ENCODE measurements at places on chromosomes 13 and 19.

GRCh38 chr19:50292216-50292827 is 36.9 kb downstream of the KCNC3 start:
- no peak for DNase-seq

DNA sequence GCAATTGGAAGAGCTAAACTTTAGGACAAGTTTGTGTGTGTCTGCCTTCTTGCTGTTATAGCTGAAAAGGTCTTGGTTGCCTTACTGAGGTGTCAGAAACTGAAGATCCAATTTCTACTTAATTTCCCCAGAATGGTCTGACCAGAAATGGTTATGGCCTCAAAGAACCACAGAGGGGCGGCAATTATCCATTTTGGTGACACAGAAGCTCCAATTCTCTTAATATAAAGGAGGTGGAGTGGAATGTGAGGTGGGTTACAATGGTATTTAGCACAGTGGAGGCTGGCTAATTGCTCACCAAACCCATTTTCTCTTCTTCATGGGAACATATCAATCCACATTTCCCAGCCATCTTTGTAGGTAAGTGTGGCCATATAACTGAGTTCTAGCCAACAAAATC is 1157.2 kb downstream of the OLFM4 start:
- no peak for DNase-seq

- no peak for DNase-seq
Observed at GRCh38 chr13:21216332-21216731, 39.9 kb downstream of the MRPL57 start.

DNA sequence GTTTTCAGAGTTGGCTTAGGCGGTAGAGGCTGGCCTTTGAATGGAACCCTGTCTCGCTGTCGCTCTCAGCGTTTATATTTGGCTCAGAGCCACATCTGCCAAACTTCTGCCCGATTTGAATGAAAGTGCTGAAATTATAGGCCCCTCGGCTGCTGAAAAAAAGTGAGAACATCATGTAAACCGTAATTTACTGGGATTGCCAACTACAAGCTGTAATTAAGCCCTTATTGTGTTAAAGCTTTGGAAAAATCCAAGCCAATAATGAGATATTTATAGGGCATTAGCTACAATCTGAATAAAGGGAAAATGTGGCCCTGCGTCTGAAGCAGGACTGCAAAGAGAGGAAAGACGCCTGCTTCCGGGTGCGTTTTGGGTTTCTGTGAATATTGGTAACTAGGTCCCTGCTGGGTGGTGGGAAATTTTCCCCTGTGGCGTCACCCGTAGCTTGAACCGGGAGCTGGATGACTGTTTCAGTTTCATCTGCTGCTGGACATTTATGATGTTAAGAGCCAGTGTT is 9.9 kb downstream of the DNM2 start:
- no peak for DNase-seq

- DNase-seq = no peak
Observed at GRCh38 chr13:67943116-67943515, 713.0 kb upstream of the PCDH9 start.

DNA sequence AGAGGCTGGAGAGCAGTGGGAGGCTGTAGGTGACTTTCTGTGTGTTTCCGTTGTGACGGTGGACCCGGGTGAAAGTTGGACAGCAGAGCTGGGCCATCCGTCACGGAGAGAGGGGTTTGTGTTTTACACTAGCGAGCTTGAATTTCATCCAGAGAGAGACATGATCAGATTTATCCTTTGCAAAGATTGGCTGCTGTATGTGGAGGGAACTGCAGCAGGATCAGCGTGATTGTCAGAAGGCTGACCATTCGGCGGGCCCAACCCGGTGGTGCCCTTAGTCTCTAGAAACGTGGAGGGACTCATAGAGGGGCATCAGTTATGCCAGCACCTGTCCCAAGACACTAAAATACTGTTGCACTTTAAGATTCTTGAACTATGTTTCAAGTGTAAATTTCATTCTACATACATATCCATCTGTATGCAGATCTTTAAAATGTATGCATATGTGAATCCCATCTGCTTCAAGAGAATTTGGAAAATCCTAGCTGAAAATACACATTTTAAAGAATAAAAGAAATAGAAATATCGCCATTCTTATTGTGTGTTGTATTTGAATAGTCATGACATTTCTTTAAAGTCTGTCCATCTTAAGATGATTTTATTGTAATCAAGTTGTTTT is 7.0 kb downstream of the FAM124A start:
- DNase-seq = no peak

GRCh38 chr13:51659276-51660127 is 75.2 kb downstream of the WDFY2 start:
- DNase-seq = no peak

DNA sequence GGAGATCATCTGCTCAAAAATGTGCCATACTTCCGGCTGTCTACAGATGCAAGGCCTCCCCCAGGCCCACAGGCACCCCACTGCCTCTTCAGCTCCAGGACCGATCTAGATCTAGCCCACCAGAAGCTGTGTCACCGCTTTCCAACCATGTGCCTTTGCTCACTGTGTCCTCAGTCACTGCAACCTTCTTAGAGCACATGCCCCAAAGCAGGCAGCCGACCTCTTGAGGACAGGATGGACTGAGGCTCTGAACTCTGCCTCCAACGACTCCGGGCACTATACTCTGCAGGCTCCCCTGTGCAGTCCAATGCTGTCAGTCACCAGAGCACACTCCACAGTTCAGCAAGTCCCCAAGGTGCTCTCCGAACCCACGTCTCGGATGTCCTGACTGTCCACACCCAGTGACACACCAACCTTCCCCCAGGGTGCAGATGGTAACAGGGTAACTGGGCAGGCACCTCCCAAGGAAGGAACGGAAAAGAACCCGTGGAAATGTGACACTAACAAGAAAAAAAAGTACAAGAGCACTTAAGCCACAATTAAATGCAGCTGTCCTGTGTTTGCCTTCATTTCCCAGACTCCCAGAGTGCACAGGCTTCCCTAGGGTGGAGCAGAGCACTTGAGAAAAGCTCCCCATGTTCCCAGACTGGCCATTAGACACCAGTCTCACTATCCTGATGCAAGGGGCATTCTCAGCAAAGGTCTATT is 4.8 kb downstream of the STK24 start:
- no peak for DNase-seq

DNA sequence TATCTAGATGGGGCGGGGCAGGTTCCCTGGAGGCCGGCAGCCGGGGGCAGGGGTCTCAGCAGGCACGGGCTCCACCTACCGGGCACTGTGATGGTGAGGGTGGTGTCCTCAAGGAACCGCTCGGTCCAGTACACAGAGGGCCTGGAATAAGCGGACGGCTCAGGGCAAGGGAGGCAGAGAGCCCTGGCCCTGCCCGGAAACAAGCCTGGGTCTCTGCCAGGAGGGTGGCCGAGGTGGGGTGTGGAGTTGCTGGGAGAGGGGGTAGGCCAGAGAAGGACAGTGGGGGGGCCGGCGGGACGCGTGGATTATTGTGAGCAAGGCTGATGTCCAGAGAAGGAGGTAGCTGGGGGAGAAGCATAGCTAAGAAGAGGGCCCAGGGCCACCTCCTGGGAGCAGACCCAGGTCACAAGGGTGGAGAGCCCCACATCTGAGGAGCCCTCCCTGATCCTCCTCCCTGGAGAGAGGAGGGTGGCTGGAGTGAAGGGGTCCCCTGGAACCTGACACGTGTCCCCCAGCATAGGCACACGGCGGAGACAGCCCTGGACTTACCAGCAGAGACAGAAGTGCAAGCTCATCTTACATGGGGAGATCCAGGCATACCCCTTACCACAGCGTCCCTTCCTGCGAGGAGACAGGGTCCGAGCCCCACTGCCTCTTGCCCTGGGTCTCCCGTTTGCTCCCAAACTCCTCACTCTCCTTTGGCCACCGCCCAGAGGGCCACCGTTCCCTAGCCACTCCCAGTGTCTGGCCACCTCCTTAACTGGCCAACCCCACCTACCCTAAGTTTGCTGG is 29.0 kb upstream of the MIER2 start:
- DNase-seq = no peak

- DNase-seq = no peak
Observed at GRCh38 chr19:54029301-54029700, 34.4 kb downstream of the VSTM1 start.

DNA sequence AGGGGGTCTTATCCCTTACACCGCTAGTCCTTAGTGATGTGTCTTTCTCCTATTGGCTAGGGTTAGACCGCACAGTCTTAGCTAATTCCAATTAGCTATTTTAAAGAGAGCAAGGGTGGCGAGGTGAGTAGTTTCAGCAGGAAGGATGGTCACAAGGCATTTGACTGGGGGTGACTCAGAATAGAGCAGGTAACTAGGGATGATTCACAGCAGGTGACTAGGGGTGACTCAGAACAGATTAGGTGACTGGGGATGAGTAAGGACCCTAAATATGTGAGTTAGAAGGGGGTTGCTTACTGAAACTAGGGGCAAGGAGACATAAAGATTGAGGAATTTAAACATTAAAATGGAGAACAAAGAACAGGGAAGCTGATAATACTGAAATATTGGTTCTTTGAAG is 64.3 kb downstream of the ZNF66 start:
- no peak for DNase-seq

DNA sequence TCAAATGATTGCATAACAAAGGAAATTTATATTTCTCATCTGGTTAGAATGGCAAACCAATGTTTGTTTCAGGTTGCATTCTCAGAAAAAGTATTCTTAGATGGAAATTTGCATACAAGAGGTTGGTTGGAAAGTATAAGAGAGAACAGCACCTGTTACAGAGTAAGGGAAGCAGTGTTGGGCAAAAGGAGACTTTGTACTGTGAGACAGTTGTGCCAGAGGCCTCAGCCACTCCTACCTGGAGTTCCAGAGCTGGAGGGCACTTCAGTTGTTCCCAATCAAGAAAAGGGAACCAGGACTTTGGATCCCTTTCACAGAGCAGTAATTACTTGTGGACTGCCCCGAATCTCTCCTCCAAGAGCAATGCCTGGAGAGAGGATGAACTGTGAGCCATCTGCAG is 81.8 kb downstream of the SPRY2 start:
- no peak for DNase-seq

GRCh38 chr13:44044547-44045179 is 165.0 kb downstream of the LACC1 start:
- DNase-seq = no peak

GRCh38 chr19:55253842-55254624 is 4.8 kb downstream of the PPP6R1 start:
- no peak for DNase-seq

DNA sequence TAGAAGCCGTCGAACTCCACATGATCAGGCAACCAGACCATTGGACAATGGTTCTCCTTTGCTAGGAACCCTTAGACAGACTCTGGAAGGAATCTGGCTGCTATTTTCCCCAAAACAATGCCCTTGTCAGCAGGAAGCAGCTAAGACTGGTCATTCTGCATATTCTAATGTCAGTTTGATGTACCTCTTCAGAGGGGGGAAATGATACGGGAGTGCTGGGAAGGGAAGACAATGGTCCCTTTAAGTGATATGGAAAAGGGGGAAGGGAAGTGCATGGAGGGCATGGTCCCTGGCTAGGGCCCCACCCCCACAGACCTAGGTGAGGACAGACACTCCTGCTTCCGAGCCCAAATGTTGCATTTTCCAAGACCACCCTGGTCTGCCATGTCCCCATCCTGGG is 389.0 kb upstream of the SLITRK6 start:
- DNase-seq = no peak

- DNase-seq = no peak
Observed at GRCh38 chr19:35115177-35115951, at the start of gene FXYD3. TSS of gene FXYD3 (plus strand) at chr19:35115823. CDS start at chr19:35119377, 3,554 bp downstream.

- DNase-seq = no peak
Observed at GRCh38 chr19:15862444-15862843, 35.4 kb downstream of the CYP4F2 start.

- DNase-seq = no peak
Observed at GRCh38 chr13:47000165-47000564, 103.3 kb upstream of the HTR2A start.

DNA sequence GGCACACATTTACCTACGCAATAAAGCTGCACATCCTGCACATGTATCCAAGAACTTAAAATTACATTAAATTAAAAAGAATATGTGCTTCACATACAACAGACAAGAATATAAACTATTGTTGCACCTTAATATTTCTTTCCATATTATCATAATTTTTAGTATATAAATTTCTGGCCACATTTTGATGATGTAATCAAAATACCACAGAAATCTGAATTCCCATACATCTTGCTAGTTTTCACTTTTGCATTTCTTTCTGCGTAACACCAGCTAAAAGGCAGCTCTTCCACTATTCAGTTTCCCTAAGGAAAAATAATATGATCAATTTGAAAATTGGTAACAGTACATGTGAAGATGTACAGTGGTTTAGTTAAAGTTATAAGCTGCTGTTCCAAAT is 42.6 kb downstream of the FGF14 start:
- no peak for DNase-seq

- no peak for DNase-seq
Observed at GRCh38 chr13:47845981-47846380, 155.1 kb downstream of the SUCLA2 start.

DNA sequence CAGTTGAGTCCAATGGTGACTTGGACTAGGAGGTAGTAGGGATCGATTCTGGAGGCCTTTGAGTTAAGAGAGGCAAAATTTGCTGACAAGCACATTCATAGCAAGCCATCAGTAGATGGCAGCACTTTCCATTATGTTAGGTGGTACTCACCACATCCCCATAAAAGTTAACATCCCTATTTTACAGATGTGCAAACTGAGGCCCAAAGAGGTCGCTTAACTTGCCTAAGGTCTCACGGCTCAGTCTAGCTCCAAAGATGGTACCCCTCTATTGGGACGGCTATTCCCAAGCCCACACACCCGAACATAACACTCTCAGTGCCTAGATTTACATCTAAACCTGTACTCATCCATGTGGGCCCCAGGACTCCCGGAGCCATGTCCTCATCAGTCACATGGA is 21.5 kb upstream of the FOSB start:
- DNase-seq = no peak

DNA sequence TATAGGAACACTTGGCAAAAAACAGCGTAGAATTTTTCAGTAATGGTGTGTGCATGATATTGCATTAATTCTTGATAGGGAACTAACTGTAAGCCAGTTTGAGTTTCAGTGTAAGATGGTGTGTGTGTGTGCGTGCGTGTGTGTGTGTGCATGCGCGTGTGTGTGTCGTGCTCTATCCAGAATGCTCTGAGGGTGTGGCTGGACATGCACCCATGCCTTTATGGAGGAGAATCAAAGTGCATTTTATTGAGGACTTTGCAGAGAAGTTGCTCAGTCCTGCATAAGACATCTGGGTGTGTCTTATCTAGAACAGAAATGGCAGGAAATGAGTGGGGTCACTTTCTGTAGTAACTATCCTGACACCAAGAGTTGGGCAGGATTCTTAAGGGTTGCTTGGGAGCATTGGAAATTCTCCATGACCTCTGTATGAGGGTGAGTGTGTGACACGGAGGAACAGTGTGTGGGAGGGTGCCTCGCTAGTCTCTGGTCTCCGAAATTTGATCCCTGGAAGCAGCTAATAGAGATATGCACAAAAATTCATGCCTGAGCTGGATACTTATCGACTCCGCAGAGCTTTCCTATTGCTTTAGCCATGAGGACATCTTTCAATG is 252.2 kb downstream of the TSHZ3 start:
- DNase-seq = no peak

All from right kidney (tissue), 9 donors.